Uterus (tissue), 4 donors: ENCODE measurements at places on chromosomes 1 and 21. TPM values are rescaled to one million over a fixed set of nuclear protein-coding genes. Genes with fewer than 3 reads are reported as not detected.
A peak's percentile ranks its signal among the peaks of the same experiment; 100 is the strongest.

DNA sequence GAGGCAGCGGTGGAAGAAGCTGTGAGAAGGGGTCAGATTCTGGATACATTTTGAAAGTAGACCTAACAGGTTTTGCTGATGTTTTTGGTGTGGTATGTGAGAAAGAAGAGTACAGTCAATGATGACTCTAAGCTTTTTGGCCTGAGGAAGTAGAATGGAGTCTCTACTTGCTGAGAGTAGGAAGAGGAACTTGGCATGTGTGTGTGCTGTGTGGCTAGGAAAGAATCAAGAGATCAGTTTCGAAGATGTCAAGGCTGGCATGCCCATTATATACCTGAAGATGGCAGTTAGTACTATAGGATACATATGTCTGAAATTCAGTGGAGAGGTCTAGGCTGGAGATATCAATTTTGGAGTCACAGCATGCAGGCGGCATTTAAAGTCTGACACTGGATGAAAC, 64.4 kb downstream of the MAB21L3 start:
- DNase-seq, result no peak

- DNase-seq, result no peak
Observed at GRCh38 chr1:108149796-108150467, 50.2 kb downstream of the SLC25A24 start.

DNA sequence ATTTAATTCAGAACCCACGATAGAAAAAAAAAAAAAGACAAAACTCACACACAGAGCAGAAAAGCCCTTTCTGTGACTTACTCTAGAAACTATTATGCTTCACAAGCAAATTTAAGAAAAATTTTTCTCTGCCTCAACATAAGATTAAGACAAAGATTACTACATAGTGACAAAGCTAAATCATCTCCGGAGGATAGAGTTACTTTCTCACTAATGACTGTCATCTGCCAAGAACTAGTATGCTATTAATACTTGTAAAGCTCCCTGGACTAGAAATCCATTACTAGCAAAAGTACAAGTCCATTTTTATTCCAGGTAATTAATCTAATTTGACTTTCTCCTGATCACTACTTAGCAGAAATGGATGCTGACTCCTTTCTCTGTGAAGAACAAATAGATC, 25.9 kb downstream of the GREM2 start:
- DNase-seq, result no peak

GRCh38 chr1:40299366-40300248, 17.5 kb downstream of the COL9A2 start:
- DNase-seq, result no peak

GRCh38 chr1:202192770-202193613, 607 bp upstream of the LGR6 start:
- peak; percentile 49 for DNase-seq

- no peak for DNase-seq
Observed at GRCh38 chr1:119981496-119981895, 85.2 kb upstream of the ADAM30 start.

- no peak for DNase-seq
Observed at GRCh38 chr21:29771491-29772066, 168.2 kb downstream of the GRIK1 start.

DNA sequence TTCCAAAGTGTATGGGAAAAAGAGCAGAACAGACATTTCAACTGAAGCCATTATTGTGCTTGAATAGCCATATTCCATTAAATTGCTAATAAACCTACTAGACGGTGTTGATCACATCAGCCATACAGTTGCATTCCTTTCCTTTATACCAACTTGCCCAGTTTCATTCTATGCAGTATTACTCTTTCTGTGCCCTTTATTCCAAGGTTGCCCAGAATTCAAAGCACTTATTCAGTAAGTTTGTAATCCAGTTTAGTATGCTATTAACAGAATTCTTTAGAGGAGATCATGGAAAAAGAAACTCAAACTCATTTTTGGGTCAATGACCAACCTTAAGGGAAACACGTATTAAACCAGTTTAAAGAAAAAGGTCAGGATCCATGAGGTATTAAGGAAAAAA, 89.5 kb downstream of the DDAH1 start:
- no peak for DNase-seq

DNA sequence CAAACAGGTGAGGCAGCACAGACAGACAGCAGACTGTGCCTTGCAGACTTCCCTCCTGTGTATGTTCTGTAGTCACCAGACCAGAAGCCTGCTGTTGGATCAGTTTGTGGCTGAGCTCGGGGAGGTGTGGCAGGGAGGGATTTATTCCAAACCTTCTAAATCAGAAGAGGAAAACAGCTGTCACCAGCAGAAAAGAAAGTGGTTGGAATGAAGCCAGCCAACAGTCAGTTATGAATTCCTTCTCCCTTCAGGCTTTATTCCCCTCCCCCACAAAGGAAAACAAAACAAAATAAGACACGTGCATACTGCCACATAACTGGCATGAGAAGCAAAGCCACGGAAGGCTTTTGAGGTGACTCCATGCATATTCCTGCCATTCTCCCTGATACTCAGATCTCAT, 19.0 kb upstream of the PIGV start:
- DNase-seq, result no peak

DNA sequence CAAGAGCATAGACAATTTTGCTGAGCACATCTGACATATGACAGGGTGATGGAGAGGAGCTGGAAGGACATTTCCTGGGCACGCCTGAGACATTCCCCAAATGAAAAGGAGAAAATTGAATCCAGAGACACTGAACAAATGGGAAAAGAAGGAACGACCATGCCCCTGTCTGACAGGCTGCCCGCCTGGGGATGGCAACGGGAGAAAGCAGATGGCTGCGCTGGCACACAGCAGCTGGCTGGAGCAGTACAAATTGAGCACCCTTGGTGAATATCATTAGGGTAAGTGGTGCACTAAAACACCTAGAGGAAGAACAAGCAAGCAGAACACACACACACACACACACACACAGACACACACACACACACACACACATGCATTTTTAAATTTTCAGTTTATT, 174.3 kb upstream of the DUSP10 start:
- no peak for DNase-seq

- DNase-seq, result no peak
Observed at GRCh38 chr1:152871731-152872126, 6.4 kb upstream of the SMCP start.

- peak; percentile 38 for DNase-seq
Observed at GRCh38 chr1:56202796-56203492, 376.4 kb downstream of the PLPP3 start.

GRCh38 chr1:76613886-76614285, 253.4 kb upstream of the ST6GALNAC5 start:
- DNase-seq, result no peak

DNA sequence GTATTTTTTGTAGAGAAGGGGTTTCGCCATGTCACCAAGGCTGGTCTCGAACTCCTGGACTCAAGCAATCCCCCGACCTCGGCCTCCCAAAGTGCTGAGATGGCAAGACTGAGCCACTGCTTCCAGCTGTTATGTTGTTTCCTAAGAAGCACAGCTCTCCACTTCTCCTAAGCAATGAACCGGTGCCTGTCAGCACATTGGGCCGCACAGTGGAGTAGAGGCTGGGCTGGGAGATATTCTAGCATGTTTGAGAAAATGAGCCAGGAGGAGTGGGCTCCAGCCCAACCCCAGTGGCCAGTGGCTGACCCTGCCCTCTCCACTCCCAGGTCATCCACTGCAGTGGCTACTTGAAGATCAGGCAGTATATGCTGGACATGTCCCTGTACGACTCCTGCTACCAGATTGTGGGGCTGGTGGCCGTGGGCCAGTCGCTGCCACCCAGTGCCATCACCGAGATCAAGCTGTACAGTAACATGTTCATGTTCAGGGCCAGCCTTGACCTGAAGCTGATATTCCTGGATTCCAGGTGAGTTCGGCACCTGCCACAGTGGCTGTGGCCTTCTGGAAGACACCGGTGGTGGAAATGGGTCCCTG, 27.0 kb downstream of the SIM2 start:
- DNase-seq, result peak; percentile 3

Gene FAM177B
- total RNA-seq, result 0.40 TPM

Gene IFNLR1
- total RNA-seq, result not detected

Gene DYNLT5
- not detected for total RNA-seq
